ENCODE measurements at places on chromosomes 12 and 14.

- DNase-seq, result no peak
Measured at GRCh38 chr12:13066459-13066858, 22.3 kb downstream of the FAM234B start.

GRCh38 chr14:24840204-24840893, 206.4 kb upstream of the GZMB start:
- no peak for DNase-seq

DNA sequence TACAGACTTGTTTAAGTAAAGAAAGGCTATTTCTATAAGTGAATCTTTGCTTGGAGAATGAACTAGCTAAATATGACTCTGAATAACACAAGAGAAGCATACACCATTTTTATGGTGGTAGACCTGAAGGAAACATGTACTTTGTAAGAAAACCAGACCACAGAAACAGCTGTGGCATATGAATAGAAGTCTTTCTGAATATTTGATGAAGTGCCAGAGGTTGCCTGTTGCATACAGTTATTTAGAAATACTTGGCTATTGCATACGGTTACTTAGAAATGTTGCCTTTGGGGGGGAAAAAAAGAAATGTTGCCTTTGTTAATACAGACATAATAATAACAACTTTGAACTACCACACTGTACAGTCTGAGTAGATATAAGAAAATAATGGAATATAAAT, 16.8 kb upstream of the LEMD3 start:
- DNase-seq, result no peak

- no peak for DNase-seq
Measured at GRCh38 chr14:50270932-50271331, 39.6 kb upstream of the SOS2 start.

DNA sequence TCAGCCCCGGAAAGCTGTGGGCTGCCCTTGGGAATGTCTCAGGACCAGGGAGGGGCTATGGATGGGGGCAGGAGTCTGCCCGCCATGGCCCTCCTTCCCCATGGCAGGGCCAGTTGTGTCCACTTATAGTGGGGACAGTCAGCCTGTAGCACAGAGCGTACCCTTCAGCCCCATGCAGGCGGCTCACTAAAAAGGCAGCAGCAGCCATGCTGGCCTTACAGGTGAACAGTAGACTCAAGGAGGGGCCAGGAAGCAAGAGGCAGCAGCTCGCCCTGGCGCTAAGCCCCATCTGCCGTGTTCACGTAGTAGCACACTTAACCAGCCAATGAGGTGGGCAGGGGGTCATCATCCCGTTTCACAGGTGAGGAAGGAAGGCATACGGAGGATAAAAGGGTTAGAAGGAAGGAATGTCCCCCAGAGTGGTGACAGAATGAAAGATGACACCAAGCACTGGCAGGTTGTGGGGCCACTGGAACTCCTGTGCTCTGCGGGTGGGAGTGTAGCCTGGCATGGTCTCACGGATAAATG, 52.7 kb downstream of the FAM222A start:
- DNase-seq, result no peak

GRCh38 chr12:98645572-98646067, 530 bp downstream of the APAF1 start:
- DNase-seq, result peak; percentile 9

DNA sequence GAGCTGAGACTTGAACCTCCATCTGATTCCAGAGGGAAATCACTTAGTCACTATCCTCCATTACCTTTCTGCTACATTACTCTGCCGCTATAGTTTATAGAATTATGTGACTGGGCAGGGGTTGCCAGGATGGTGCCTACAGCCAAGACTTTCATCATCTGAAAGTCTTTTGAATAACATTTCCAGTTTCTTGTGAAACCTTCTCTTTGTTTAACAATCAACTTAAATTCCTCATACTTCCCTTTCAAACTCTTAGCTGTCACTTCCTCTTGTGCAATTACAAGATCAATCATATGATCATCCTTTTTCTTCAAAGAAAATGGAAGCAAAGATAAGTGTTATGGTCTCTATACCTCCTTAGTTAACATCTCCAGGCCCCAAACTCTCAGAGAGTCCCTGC, 25.4 kb upstream of the PELI2 start:
- no peak for DNase-seq

All from germinal center (tissue), 1 donor.